ENCODE measurements at places on chromosomes 6 and 20.
A peak's percentile ranks its signal among the peaks of the same experiment; 100 is the strongest.

DNA sequence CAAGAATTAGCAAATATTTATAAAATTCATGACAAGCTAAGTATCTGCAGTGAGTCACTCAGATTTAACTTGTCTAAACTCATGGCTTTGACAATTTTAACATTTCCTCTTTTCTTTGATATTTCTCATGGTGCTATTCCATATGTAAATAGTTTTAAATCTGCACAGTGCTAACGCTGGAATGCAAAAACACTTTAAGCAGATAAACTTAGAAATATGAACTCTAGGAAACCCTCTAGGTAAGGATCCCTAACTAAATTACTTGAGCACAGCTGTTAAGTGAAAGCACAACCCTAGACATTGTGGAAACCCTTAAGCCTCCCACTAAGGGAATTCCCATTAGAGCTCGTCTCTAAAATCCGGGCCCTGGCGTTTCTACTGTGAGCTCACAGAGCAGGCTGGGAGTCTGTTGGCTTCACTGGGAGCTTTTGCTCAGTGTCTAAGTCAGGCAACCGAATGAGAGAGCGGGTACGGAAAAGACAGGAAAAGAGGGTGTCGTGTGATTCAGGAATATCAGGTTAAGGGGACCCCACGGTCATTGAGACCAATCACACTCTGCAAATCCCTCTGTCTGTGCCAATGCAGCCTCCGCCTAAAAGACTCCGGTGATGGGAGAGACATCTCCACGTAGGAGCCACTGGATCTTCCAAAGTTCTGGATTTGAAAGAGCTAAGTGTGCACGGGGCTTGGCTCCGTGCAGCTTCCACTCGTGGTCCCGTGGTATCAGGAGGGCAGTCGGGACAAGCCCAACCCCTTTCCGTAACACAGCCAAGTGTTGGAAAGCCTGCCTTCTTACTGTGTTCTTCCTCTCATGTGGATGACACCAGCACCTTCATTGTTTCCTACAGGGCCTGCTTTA lies 112.3 kb upstream of the RPS6KA2 start:
- no peak for DNase-seq

DNA sequence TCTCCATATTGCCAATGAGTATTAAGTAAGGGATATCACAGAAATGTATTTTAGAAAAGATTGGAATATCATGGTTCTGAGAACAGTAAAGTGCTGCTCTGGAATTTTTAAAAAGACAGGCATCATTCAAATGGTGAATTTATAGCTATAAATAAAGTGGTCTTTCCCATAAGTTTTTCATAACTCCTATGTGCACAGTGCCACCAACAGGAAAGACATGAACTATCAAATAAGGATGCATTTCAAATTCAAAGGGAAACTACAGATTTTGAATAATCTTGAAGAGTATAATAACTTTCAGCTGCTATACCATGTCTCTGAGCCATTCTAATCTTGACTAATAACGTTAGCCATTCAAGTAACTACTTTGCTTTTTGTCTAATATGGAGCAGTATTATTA lies 456.8 kb upstream of the GJE1 start:
- DNase-seq: no peak

GRCh38 chr20:16571333-16571732 lies 1.9 kb downstream of the KIF16B start:
- DNase-seq: no peak

GRCh38 chr6:149723771-149724417 lies 6.0 kb upstream of the LATS1 start:
- peak; percentile 17 for DNase-seq

DNA sequence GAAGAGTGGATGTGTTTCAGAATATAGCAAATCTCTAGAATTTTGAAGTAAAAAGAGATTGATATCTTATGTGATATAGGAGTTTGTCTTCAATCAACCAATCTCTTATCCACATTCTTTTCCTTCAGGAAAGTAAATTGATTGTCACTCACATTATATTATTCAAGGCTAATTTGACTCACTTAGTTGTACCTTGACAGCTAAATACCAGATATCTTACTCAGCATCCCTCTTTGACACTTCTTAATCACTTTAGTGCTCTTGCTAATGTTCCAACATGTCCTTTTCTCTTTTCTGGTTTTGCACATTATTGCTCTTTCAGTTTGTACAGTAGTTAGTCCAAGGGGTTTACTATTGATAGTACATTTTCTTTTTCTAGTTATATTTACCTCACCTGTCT lies 286.9 kb upstream of the PTCHD4 start:
- no peak for DNase-seq

GRCh38 chr6:69866351-69866769 lies at the start of gene COL19A1:
Gene COL19A1 (plus strand): TSS chr6:69866556. CDS start chr6:69879568, 13,012 bp downstream.
- peak; percentile 2 for DNase-seq

GRCh38 chr6:148068437-148069061 lies 274.1 kb upstream of the SASH1 start:
- no peak for DNase-seq

- DNase-seq: no peak
These were observed 19.0 kb upstream of the SLC16A10 start for GRCh38 chr6:111068109-111068865.

DNA sequence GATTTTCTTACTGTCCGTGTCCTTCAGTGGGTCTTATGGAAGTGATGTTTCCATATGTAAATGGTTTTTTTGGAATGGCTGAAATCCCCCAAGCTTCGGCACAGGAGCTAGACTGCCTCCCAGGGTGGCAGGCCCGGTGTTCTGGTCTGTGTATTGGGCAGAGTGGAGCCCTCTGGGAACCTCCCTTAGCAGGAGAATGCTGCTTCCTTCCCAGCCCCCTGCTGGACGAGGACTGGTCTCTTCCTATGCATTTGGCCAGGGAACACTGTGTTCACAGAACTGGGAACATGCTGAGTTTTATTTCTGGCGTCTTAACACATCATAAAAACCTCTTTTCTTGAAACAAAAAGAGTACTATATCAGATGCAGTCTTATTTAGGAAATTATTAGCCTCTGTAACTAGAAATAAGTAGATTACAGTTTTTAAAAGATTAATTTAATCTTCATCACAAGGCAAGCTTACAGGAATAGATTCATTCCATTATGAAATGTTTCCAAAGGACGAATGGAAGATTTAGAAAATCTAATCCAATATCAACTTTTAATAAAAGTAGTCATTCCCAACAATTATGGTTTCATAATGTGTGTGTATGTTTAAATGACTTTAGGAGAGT lies 56.6 kb downstream of the SYTL3 start:
- DNase-seq: no peak

- no peak for DNase-seq
These were observed 91.5 kb downstream of the FAM50B start for GRCh38 chr6:3940703-3941102.

GRCh38 chr6:160222491-160222890 lies 36.1 kb downstream of the SLC22A2 start:
- DNase-seq: no peak

DNA sequence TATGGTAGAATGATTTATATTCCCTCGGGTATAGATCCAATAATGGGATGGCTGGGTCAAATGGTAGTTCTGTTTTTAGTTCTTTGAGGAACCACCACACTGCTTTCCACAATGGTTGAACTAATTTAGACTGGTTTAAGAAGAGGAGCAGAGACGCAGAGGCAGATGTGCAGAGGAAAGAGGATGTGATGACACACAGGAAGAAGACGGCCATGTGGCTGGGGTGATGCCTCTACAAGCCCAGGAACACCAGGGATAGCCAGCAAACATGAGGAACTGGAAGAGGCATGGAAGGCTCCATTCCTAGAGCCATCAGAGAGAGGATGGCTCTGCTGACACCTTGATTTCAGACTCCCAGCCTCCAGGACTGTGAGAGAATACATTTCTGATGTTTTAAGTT lies 218.3 kb upstream of the DTNBP1 start:
- no peak for DNase-seq

DNA sequence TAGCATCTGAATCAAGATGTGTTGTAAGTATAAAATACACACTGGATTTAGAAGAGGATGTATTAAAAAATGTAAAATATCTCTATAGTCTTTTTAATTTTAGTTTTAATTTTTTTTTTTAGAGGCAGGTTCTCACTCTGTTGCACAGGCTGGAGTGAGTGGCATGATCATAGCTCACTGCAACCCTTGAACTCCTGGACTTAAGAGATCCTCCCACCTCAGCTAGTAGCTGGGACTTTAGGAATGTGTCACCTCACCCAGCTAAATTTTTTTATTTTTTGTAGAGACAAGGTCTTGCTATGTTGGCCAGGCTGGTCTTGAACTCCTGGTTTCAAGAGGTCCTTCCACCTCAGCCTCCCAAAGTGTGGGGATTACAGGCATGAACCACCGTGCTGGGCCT lies 46.7 kb upstream of the EPB41L1 start:
- DNase-seq: no peak

DNA sequence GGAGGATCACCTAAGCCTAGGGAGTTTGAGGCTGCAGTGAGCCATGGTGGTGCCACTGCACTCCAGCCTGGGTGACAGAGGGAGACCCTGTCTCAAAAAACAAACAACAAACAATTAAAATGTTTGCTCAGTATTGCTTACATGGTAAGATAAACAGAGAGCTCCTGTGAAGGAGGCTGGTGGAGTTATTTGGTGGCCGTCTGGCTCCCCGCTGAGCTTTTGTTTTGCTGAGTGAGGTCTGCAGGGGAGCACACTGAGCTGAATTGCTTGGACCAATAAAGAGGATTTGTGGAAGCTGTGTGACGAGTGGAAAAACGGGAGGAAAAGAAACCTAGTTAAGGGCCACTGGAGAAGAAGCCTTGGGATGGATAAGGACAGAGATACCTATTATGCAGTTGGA lies 41.1 kb upstream of the BMP6 start:
- DNase-seq: no peak

DNA sequence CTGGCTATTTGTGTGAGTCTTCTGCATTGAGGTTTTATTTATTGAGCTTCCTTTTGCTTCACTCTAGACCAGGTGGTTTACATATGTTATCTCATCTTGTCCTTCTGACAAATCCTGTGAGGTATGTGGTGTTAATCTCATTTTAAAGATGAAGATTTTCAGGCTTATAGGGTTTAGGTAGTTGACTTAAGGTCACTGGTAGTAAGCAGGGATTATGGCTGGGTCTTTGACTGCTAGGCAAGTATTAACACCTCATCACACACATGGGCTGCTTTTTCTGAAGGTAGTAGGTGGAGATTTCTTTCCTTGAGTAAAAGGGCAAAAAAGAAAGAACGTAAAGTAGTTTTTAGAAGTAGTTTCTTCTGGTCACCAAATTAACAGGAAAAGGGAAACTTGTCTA lies 72.6 kb downstream of the CDKAL1 start:
- no peak for DNase-seq

DNA sequence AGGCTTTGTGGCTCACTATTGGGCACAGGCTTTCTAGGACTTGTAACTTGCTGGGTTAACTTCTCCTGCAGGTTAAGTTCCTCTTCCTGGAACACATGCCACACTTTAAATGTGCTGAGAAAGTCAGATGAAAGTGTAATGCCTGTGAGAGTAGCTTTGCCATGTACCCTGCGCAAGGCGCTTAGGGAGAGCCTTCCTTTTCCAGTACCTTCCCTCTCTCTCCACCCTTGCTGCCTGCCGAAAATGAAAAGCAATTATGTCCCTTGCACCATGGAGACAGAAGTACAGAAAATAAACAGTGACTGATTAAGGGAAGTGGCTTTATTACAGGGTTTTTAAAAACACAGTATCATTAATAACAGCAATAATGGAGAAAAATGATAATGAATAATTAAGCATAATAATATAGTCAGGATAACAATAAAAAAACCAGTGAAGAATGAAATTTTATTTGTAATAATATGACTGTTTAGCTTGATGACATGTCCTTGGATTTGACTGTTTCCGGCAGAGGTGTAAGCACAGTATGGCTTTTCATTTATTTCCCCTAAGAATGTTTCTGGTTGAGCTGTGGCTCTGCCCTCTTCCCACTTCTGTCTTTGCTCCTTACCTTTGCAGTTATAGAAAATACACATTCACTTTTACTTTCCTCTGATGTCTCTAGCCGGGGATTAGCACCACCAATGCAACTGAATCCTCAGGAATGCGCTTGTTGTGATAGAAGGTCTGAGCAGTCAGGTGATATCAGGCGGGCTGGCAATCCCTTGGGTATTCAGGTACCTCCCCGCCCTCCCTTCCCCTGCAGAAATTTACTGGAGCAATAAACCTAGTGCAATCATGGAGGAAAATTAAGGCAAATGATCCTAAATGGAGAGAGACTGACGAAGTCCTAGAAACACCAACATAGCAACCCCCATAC lies 472.3 kb upstream of the CITED2 start:
- DNase-seq: no peak

DNA sequence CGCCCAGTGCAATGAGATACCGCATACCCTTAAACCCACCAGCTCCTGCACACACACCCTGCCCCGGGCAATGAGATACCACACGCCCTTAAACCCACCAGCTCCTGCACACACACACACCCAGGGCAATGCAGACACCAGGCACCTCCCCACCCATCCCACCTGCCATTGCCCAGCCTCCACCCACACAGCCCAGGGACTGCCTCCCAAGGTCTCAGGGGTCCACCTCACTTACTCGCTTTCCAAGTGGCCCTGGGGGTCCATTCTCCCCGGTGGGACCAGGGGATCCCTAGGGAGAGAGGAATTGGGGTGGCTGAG lies 24.0 kb downstream of the COL11A2 start:
- DNase-seq: no peak

GRCh38 chr6:165692106-165692653 lies 29.1 kb upstream of the PDE10A start:
- no peak for DNase-seq

All from activated CD8-positive, alpha-beta memory T cell treated with anti-CD3 and anti-CD28 coated beads for 1 hour (primary cell).